ENCODE measurements at places on chromosomes 5 and 9. TPM values are rescaled to one million over a fixed set of nuclear protein-coding genes. Genes with fewer than 3 reads are reported as not detected.

The SOWAHA gene
- total RNA-seq, result not detected

The TMOD1 gene
- total RNA-seq, result 5.1 TPM

The DOCK2 gene
- total RNA-seq, result 1.2 TPM

The FOXD4L4 gene
- total RNA-seq, result 0.53 TPM

The GCNT1 gene
- 1.7 TPM for total RNA-seq

The MAP1B gene
- total RNA-seq, result 401 TPM

The PLPP1 gene
- total RNA-seq, result 36.5 TPM

The HINT1 gene
- total RNA-seq, result 185 TPM

The TRPM3 gene
- total RNA-seq, result not detected

The TNC gene
- total RNA-seq, result 27.0 TPM

The ECSCR gene
- 345 TPM for total RNA-seq

The BTF3 gene
- 456 TPM for total RNA-seq

The TPM2 gene
- 290 TPM for total RNA-seq

The RFESD gene
- total RNA-seq, result 0.29 TPM

The HAPLN1 gene
- total RNA-seq, result not detected

The FAM174A gene
- total RNA-seq, result 22.7 TPM

All from glomerular endothelial cell (primary cell).